ENCODE measurements at places on chromosomes 6 and 20.

- no peak for DNase-seq
Observed at GRCh38 chr20:9025643-9026042, 43.2 kb upstream of the PLCB4 start.

DNA sequence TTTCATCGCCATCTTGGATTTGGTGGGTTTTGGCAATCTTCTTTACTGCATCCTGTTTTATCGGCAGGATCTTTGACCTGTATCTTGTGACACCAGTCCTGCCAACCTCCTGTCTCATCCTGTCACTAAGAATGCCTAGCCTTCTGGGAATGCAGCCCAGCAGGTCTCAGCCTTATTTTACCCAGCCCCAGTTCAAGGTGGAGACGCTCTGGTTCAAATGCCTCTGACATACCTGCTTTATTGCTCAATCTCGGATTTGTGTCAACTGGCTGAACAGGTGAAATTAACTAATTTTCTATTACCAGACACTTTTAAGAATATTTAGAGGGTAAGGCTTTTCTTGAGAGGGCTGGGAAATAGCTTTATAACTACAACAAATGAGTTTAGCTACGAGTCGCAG lies 102.5 kb downstream of the SASH1 start:
- DNase-seq = no peak

DNA sequence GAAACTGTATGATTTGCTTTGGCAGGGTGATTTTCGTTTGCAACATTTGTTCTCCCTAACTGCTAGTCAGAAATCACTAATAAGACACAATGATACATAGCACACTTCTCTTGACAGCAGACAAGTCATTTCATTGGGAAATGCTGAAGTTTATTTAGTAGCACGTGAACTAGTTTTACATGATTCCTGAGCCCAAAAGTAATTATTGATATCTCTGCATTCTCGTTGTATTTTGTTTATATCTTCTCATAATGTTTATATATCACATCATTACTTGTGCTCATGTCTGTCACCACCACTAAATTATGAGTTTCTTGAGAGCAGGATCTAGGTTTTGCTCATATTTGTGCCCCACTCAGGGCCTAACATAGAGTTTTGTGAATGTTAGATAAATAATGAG lies 151.7 kb downstream of the KIF6 start:
- no peak for DNase-seq

DNA sequence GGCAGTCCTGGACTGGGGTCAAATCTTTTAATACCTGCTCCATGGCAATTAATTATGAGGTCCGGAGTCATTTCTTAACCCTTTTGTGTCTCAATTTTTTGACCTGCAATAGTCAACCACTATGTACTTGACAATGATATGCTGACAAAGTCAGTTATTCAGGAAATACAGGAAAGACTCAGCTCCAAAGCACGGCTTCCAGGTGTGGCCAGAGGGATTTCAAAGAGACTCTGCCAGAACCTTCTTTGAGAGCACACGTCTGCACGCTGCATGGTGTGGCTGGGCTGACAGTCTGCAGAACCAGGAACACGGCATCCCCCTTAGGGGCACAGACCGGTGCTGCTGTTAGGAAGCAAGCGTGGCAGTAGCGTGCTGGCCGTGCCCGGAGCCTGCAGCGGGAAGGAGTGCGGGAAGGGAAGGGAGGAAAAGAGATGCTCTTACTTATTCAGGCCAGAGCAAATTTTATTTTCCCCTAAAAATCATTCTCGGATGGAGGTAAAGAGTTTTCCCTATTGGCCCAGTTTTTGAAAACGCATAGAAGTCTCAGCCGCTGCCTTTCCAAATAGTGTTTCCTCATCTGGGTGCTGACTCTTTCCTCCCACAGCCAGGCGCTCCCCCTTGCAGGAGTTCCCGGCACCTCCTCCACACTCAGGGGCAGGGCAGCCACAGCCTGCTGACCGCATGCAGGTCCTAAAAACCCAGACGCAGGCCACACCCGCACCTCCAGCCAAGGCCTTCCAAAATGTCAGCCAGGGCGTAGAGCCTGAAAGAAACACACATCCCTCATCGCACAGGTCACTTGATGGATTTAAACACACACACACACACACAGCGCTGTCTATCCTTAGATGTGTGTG lies 187.4 kb upstream of the SNX9 start:
- no peak for DNase-seq

GRCh38 chr20:37311710-37312355 lies 22.4 kb downstream of the MANBAL start:
- DNase-seq = no peak

- no peak for DNase-seq
Observed at GRCh38 chr6:128350416-128351254, 169.8 kb downstream of the PTPRK start.

DNA sequence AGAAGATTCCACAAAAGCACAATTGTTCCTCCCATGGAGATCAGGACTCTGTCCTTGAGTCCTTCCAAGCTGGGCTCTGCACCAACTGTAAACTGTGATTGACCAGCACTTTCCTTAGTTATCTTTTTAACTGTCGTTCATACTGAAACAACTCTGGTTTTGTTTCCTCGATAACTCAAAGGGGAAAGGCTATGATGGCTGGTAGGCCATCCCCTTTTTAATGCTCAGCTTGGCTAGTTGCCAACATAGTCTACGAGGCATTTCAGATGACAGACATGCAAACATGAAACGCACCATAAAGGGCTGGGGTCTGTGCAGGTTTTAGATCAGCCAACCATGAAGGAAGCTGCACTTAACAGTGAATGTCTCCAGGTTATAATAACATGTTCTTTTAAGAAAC lies 497.1 kb upstream of the ARID1B start:
- DNase-seq = no peak

DNA sequence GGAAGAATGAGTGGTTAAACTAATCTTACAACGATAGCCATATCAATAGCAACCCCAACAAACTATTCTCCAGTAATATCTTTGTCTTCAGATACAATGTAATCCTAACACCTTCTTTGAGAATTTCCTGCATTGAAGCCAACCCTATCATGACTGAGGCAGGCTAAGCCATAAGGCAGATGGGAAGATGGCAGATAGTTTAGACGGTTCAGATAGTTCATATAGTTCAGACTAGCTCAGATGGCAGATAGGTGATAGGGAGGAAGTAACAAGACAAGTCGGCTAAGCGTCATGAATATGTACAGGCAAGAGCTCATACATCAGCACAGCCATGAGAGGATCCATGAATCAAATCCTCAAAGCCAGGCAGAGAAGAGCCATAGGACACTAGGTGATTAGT lies 39.1 kb upstream of the BEND6 start:
- no peak for DNase-seq

DNA sequence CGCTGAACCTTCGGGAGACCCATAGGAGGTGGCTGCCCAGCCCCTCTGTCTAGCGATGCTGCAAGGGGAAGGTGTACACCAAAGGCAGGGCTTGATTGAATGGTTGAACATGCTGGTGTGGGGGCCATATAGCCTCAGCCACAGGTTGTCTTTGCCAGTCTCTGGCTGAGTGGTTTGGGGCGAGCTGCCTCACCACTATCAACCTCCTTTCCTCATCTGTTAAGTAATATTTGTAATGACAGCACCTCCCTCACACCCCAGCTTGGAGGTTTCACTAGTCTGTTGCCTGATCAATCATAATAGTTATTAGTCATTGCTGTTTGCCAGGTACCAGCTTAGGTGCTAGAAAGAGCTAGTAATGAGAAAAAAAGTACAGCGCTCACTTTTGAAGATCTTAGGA lies 11.8 kb upstream of the ZNF831 start:
- no peak for DNase-seq

- DNase-seq = no peak
Observed at GRCh38 chr6:54043360-54043759, 67.9 kb upstream of the MLIP start.

DNA sequence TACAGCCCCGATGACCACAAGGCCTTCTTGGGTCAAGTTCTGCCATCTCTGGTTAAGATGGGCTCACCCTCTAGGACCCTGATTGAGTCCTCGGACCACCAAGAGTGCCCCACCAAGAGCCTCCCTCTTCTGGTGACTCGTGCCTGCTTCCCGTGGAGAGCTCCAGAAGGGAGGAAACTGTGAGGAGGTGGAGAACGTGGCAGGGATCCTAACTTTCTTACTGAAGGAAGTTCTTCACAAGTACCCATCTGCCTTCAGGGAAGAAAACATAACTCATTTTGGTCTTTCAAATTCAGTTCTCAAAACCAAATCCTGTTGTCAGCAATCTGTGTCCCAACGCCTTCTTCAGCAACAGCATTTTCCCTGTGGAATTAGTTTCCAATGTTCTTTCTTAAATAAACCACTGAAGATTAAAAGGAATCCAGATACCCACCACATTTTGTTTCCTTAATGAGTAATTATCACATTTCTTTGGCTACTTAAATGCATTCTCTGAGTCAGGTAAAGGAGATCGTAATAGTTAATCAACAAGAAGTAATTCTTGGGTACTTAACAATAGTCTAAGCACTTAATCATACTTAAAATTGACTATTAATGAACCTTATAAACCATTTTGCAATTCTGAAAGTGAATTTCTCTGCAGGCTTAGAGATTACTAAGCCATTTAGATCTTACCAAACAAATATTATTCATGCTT lies 185.8 kb upstream of the SGK1 start:
- DNase-seq = no peak

- DNase-seq = peak; percentile 42
Observed at GRCh38 chr20:36235892-36236785, at the start of gene AAR2. Gene AAR2, plus strand, starts transcription at chr20:36236478. Its CDS starts 3,391 bp downstream, at chr20:36239869.

DNA sequence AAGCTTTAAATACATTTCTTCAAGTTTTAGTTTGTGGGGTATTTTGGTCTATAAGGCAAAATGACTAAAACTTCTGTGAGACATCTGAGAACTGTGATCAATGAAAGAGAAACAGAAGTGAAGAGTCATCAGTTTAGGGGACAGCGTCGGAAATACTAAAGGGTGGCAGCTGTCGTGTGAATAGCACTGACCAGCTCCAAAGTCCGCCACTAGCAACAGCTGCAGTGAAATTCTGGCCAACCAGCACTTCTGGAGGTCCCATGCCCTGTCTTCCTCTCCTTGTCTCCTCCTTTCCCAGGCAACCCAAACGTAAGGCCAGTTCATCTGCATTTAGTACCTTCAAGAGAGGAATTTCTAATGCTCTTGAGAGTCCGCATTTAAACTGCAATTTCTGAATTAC lies 87.5 kb downstream of the DACT2 start:
- DNase-seq = no peak

GRCh38 chr6:1118287-1118647 lies 193.6 kb upstream of the FOXQ1 start:
- no peak for DNase-seq

GRCh38 chr6:145898376-145898775 lies 65.8 kb downstream of the SHPRH start:
- no peak for DNase-seq

GRCh38 chr6:23851522-23851921 lies 274.5 kb upstream of the NRSN1 start:
- no peak for DNase-seq

DNA sequence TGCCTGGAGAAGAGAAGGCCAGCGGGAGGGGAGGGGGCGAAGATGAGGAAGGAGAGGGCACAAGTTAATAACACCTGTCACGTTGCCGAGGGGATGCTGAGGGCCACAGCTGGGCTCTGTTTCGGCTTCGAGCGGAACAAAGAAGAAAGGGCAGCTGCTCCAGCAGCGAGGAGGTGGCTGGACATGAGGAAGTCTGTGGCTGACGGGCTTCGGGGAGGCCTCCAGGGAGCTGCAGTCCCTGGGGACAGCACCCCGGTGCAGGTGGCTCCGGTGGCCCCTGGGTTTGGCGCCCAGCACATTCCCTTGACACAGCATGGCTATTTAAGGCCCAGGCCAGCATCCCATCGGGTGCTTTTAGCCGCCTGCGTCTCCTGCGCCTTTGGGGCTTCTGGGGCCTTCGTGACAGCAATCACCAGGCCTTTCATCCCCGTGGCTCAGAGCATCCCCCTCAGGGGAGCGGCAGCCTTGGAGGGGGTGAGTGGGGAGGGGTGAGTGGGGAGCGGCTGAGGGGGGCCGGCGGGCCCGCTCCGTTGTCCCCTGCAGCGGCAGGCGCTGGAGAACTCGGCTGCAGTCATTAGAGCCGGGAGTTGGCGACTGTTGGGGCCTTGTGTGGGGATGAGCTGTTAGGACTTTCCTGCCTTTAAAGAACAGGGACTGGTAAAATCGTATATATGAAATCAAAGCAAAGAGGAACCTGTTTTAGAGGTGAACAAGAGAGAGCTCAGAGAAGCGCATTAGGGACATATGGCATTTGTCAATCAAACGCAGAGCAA lies 99.0 kb downstream of the TMEM242 start:
- no peak for DNase-seq

Data from NCI-H2081 treated with DMSO at 0.1 percent for 48 hours (cell line).